ENCODE measurements at places on chromosomes 2 and 18.

- no peak for DNase-seq
Observed at GRCh38 chr2:202436626-202437025, 60.5 kb downstream of the BMPR2 start.

DNA sequence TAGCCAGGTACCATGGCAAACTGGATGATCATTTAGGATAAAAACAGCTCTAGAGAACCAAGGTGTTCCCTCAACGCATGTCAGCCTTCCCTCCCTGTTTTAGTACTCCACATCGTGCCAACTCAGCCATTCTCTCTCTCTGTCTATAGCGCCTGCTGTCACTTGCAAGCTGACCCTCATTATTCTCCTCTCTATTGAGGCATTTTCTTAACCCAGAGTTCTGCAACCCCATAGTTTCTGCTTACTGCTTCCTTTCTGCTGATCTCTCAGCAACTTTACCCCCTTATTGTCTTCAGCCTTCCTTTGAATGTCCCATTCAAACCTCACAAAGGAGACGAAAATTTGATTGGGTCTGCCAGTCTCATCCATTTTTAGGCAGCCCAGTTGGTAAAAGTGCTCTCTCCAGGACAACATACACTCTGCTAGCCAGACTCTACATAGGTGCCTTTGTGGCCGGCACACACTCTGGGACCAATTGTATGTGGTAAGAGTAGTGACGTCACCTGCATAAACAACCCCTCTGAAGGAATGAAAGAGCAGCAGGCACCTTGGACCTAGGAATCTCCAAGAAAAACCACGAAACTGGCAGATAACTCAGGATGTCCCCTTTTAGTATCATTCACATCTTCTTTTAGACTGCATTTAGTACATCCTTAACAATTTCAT is 367.2 kb upstream of the KCNH7 start:
- DNase-seq = no peak

GRCh38 chr2:118709786-118710185 is 137.7 kb downstream of the EN1 start:
- DNase-seq = no peak

DNA sequence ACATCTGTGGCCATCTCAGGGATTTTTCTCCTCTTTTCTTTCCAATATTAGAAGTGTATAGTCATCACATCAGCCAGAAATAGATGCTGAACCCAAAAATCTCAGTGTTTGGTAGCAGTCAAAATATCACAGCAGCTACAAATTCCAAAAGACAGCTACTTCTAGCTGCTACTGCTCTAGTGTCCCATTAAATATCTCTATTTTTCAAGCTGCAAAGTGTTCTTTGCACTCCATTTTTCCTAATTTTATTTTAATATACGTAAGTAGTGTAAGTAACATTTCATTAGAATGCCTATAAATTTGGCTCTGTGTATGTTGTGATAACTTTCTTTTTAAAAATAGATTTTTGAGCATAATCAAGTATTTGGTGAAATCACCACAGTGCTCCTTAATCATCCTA is 967.3 kb downstream of the BCL11A start:
- no peak for DNase-seq

- no peak for DNase-seq
Observed at GRCh38 chr2:189500456-189501160, 59.3 kb downstream of the WDR75 start.

- DNase-seq = no peak
Observed at GRCh38 chr2:173287594-173287993, 67.1 kb upstream of the CDCA7 start.

- DNase-seq = no peak
Observed at GRCh38 chr2:238133499-238134392, 4.7 kb upstream of the KLHL30 start.

GRCh38 chr18:60508108-60508507 is 135.5 kb upstream of the MC4R start:
- no peak for DNase-seq

GRCh38 chr2:98899041-98899702 is 36.9 kb downstream of the CRACDL start:
- DNase-seq = no peak

GRCh38 chr2:47309952-47310800 is 92.8 kb upstream of the MSH2 start:
- DNase-seq = no peak

DNA sequence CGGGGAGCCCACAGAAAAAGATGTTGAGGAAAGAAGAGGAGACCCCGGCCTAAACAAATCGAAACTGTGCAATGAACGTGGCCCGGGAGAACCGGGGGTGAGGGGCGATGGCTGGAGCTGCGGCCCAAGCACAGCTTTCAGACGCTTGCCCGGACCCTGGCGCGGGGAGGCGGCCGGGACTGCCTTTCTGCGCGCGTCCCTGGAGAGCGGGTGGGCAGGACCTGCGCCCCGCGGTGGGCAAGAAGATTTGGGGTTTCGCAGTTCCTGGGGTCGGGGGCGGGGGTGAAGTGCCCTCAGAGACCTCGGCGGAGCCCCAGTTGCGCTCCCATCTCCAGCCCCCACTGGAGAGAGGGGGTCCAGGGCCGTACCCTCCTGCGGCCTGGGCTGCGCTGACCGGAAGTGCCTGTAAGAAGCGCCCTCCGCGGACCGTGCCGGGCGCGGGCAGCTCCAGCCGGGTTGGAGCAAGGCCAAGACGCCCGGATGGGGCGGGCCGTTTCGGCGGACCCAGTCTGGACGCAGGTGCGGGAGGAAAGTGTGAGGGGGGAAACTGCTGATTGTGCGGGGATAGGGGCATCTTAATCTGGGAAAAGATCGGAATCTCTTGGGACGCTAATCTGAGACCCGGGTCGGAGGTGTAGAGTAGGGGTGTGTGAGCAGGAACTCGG is 11.6 kb downstream of the EN1 start:
- DNase-seq = no peak

DNA sequence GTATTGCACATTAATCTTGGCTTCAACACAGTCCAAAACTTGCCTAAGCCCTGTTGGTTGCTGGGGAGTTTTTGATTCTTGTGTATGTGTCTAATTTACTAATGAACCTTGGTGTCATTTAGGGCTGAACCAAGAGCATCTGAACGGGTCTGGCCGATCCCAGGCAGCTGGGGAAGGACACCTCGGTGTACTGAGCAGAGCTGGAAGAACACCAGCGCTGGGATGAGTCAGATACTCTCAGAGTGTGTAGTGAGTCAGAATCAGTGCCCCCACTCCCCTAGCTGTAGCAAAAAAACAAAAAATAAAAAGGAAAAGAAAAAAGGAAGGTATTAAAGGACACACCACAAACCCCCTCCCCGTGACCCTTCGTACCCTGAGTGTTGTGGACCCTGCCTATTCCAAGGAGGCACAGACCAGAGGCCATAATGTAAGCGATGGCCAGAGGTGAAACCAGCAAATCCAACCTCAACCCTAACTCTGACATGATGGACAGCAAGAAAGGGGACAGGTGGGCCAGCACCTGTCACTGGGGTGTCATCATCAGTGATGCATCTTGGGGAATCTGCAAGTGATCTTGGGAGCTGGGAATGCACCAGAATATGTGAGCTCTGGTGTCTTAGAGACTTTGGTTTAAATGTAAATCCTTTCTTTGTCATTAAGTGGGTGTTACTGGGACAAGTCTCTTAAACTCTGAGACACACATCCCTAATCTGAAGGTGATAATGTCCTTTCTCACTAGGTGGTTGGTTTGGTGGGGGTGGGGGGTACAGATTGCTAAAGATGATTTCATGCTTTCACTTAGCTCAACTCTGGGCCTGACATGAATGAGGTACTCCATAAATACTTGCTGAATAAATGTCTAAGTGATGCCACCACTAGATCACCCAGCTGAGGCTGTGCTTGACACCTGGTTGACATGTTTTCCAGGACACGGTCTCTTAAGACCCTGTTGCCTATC is 34.2 kb upstream of the NCOA1 start:
- peak; percentile 67 for DNase-seq

- DNase-seq = no peak
Observed at GRCh38 chr2:241666627-241667400, 19.8 kb downstream of the DTYMK start.

- no peak for DNase-seq
Observed at GRCh38 chr2:207704078-207704477, 7.4 kb upstream of the CCNYL1 start.

DNA sequence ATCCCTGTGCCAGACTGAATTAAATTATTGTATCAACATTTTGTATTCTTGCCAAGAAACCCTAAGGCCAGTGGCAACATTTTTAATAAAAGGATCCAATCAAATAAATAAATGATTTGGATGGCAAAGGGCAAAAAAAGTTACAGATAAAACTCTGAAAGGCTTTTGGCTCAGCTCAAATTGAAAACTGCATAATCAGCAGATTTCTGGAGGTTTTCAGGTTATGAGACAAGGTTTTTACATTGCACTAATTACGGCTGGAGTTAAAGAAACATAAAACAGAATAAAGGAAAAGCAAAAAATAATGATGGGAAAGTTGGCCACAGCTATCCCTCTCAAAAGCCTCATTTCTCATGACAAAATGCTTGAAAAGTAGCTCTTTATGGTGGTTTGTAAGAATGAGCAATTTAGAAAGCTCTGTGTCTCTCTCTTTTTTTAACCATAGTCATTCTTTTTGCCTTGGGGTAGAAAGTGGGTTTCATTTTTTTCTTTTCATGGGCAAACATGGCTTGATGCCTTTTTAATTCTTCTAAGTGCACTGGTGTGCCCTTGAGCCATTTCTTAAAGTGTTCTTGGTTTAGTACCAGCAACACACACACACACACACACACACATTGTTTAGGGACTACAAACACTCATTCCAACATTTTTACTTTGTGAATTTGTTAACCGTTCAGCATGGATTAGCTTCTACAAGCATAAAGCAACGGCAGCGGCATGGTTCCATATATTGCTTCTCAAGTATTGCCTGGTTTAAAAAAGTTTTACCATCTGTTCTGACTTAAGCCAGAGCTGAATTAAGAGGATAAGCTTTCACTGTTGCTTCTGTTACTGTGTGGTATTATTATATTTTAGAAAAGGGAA is 747.1 kb upstream of the FSHR start:
- DNase-seq = no peak

DNA sequence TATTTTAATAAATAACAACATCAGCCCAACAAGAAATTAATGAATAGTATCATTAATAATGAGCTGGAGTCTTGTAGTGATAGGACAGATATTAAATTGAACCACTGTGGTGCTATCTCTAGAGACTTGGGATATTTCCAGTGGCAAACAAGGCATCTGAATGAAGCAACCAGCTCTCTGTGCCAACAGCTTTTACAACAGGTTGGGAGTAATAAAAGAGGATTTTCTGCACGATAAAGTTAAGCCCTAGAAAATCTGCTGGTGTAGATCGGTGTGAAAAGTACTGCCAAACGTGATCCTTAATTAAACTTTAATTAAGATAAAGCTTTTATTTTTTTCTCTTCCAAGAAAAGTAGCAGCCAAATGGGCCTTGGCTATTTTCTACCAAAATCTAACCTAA is 385.5 kb downstream of the NR4A2 start:
- DNase-seq = no peak

DNA sequence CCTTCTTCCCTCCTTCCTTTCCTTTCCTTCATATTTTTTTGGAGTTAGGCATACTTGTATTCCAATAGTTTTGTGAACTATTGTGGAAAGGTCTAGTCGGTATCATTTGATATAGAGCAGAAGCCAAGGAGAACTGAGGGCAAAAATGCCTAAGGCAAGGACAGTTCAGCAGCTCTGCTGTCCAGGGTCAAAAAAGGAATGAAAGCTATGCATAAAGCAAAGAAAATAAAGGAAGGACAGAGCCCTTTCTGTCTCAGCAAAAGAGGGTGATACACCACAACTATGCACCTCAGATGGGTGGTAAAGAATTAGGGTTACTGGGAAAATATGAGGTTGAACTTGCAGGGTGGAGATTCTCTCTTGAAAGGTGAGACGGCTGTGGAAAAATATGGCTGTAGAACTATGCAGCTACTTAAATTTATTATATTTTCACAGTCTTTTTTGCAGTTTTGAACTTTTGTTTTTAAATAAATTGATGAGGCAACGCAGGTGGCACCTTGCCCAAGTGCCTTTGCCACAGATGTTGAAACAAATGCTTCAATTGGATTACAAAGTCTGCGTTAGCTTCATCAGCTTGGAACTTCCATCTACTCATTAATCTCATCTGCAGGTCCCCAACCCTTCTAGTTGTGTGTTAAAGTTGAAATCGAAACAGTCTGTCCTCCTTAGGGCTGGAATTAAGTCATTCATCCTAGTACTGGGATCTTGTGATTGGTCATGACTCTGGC is 20.8 kb downstream of the LHCGR start:
- DNase-seq = no peak

- DNase-seq = no peak
Observed at GRCh38 chr2:238003234-238004031, 36.6 kb downstream of the UBE2F start.

DNA sequence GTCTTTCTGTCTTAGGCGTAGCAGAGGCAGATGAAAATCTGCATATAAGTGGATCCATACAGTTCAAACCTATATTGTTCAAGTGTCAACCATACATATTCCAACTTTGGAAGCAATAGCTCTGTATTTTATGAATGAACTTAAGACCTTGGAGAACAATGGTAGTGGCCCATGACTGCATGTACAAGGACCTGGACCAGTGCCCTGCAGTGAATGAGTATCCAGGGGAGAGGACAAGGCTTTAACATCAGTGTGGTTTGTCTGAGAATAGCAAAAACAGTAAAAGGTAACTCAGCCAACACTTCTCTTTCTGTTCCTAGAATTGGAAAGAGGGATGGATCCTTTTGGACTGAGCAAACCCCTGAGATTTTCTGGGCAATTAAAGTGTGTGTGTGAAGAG is 230.8 kb upstream of the LINC00305 start:
- DNase-seq = no peak

GRCh38 chr2:197304556-197305011 is 6.0 kb downstream of the ANKRD44 start:
- DNase-seq = no peak

DNA sequence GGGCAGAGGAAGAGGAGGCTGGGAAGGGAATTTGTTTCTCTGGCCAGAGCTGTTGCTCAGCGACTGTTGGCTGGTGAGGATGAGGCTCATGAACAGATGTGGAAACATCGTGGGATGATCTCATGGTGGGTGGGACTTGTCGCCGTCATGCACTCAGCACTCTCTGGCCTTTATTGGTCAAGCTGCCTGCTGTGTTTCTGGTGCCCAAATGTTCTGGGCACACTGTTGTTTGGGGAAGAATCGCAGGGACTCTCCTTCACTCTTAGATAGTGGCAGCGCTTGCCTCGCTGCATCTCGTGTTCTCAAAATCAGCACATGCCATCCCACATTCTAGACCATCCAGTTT is 145.6 kb downstream of the AGAP1 start:
- peak; percentile 70 for DNase-seq

- DNase-seq = peak; percentile 62
Observed at GRCh38 chr18:51447351-51448342, 250.2 kb upstream of the MEX3C start.

DNA sequence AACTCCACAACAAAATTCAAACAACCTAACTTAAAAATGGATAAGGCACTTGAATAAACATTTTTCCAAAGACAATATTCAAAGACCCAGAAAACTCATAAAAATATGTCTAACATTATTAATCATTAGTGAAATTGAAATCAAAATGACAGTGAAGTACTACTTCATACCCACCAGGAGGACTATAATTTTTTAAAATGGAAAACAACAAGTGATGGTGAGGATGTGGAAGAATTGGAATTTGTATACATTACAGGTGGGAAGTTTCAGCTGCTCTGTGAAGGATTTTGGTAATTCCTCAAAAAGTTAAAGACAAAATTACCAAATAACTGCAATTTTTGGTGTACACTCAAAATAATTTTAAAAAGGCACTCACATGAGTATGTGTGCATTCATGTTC is 920.0 kb downstream of the TDRD15 start:
- DNase-seq = no peak
